ENCODE measurements at places on chromosomes 2 and 18.

DNA sequence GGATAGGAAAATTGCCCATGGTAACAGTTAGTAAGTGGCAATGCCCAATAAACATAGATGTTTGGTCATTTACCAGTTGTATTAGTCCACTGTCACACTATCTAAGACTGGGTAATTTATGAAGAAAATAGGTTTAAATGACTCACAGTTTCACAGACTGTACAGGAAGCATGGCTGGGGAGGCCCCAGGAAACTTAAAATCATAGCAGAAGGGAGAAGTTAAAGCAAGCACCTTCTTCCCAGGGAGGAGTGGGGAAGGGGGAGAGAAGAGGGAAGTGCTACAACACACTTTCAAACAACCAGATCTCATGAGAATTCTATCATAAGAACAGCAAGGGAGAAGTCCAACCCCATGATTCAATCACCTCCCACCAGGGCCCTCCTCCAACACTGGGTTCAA is 23.4 kb downstream of the NR4A2 start:
- no peak for DNase-seq

DNA sequence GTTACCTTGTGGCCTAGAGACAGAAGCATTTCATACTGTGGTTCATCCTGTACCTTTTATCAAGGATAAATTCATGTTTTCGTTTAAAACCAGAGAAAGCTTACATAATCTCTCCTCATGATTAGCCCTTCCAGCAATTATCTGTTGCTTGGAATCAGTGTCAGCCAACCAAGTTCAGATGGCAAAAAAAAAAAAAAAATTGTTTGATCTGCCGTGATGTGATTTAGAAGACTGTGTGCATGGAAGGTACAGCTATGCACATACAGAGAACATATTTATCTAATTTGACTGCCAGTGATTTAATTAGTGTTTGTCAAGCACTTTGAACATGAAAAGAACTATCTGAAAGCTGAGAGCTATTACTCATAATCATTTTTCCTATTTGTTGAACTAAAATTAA is 180.9 kb downstream of the ZEB2 start:
- no peak for DNase-seq

- DNase-seq = no peak
Measured at GRCh38 chr2:224122542-224122941, 83.5 kb upstream of the SERPINE2 start.

DNA sequence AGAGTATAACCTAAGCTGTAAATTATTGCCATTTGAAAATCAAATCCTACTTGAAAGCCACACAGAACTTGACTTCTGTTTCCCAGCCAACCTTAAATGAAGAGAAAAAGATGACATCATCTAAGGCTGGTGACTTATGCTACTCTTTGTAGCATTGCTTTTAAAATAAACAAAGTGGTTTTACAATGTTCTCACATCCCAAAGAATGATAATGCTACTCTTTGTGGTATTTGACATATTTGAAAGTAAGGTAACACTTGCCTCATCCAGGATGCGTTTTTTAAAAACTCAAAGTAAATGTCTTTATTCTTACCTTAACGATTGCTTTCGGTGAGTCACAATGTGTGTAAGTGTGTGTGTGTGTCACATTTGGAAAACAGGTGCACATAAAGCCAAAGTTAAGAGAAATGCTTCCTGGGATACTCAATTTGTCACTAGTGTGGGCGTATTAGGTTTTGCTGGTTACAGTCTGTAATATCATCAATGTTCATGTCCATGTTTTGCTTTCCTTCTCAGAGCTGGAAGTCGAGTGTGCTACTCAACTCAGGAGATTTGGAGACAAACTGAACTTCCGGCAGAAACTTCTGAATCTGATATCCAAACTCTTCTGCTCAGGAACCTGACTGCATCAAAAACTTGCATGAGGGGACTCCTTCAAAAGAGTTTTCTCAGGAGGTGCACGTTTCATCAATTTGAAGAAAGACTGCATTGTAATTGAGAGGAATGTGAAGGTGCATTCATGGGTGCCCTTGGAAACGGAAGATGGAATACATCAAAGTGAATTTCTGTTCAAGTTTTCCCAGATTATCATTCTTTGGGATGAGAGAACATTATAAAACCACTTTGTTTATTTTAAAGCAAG is 2.6 kb downstream of the PMAIP1 start:
- no peak for DNase-seq

DNA sequence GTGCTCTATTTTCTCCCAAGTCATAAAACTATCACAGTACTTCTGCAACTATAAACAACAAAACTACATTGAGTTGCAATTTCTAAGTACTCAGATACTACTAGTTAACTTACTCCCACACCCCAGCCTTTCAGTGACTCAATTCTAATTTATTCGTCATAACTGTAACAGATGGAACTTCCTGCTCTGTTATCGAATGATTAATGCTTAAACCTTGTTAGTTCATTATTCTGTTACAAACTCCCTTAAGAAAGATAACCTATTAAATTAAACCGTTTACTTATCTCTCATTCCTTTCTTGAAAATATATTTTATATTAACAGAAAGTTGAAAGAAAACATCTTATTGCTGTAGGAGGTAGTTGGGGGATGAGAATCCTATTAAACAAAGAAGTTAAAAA is 17.0 kb downstream of the TNFAIP6 start:
- no peak for DNase-seq

- DNase-seq = no peak
Measured at GRCh38 chr2:226795281-226796011, 4.2 kb downstream of the IRS1 start.

GRCh38 chr2:23111263-23111662 is 273.7 kb upstream of the KLHL29 start:
- no peak for DNase-seq

DNA sequence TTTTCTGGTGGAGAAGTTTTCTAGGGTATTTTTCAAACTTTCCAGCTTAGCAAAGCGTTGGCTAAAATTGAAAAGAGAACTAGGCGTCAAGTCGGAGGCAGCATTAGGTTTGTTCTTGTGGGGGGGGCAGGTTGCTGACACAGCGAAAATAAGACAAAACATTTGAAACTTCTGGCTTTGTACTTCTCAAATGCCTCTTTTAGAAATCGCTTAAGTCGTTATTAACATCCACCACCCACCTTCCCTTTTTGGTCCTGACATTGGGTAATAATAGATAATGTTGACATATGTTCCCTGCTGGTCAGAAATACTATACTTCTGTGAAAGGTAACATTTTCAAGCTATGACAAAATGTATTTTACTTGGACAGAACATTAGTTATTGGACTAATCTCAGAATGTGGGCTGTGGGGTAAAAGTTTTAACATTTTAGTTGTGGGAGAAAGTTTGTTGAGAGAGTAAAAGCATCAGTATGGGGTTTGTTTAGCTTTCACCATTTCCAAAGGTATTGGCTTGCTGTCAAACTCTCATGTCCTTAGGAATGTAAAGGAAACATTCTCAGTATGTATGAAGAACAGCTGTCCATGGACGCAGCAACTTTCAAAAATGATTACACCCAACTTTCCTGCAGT is 88.1 kb upstream of the ZEB2 start:
- no peak for DNase-seq

- DNase-seq = no peak
Measured at GRCh38 chr2:136222862-136223261, 104.9 kb upstream of the CXCR4 start.

- no peak for DNase-seq
Measured at GRCh38 chr2:227849906-227850305, 21.5 kb upstream of the DAW1 start.

GRCh38 chr2:42031281-42032223 is 16.3 kb upstream of the PKDCC start:
- no peak for DNase-seq

GRCh38 chr18:39296293-39296888 is 1730.8 kb upstream of the CELF4 start:
- DNase-seq = no peak

GRCh38 chr2:98558852-98559530 is 49.3 kb downstream of the COA5 start:
- DNase-seq = no peak

DNA sequence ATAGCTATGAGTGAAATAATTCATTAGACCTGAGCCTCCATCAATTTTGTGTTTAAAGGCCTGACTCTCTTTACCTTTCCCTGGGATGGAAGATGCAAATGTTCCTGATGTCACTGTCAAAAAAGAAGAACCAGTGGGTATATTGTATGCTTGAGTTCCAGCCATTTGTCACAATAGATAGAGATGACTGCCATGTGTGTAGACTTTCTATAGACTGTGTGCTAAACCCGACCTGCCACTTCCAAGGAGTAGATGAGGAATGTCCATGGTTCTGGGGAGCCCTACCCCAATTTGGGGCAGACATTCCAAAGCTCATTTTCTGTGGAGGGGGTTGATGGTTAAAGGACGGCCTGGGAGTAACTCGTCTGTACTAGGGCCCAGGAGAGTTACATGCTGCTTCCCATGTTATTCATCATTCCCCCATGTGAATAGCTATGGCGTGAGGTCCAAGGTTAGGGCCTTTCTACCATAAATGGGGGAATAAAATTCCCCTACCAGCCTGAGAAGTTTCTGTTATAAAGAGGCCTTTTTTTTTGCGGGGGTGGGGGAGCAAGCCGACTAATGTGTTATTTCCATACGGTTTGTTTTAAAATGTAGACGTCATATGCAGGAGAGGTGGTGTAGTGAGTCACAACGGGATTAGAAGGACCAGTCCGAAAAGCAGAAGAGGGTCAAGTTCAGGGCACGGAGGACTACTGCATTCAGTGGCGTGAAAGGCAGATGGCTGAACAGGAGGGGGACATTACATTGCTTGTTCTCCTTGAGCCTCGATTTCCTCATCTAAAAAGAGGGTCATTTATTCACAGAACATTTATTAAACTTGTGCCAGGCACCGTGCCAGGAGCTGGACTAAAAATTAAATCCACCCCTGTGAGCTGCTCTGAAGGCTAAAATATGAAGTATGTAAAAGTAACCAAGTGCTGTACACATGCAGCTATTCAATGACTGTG is 24.0 kb downstream of the IL1B start:
- no peak for DNase-seq

DNA sequence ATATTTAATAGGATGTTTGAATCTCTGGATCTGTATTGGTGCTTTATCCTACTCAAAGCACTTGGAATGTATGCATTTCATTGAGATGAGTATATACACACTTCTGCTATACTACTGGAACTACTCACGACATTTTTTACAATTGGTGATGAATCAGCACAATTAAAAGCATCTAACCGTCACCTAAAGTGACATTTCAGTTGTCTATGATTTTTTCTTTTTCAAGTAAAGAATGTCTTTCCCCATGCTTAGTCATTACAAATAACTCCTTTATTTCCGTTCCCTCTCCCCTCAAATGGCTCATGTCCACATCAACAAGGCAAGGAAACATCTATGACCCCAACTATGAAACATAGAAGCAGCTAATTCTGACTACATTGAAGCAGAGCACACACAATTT is 77.3 kb downstream of the CLIP4 start:
- no peak for DNase-seq

GRCh38 chr2:20106746-20107145 is 55.3 kb upstream of the LAPTM4A start:
- no peak for DNase-seq

DNA sequence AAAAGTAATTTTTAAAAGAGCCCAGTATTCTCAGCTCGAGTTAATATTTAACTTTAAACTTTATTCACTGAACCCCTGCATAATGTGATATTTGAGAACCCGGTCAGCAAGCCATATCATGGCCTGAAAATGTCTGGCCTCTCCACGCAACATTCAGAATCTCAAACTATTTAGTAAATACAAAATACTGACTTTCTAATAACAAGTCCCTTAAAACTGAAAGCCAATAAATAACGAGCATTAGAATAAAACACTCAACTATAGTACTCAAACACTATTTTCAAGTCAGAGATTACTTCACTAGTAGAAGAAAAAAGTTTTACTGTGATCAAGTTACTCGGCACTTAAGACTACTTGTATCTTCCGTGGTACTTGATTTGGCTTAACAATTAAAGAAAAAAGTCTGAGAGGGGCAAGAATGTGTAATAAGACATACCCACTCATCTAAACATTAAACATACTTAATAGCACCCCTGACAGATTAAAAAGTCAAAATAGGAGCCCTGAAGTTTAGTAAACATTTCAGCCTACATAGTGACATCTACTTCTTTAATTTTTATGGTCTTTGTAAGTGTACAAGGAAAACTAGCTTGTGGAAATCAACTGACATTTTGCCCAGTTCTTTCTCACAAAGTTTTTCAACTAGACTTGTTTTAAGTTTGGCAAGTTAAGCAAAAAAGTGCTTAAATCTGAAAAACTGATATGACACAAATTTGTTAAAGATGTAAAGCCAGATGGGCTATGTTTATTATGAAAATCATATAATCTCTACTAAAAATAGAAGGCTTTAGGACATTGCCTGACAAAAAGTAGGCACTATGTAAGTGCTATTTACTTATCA is 38.2 kb downstream of the RTN4 start:
- DNase-seq = no peak

- no peak for DNase-seq
Measured at GRCh38 chr2:232930059-232930400, 60.0 kb downstream of the SNORC start.

DNA sequence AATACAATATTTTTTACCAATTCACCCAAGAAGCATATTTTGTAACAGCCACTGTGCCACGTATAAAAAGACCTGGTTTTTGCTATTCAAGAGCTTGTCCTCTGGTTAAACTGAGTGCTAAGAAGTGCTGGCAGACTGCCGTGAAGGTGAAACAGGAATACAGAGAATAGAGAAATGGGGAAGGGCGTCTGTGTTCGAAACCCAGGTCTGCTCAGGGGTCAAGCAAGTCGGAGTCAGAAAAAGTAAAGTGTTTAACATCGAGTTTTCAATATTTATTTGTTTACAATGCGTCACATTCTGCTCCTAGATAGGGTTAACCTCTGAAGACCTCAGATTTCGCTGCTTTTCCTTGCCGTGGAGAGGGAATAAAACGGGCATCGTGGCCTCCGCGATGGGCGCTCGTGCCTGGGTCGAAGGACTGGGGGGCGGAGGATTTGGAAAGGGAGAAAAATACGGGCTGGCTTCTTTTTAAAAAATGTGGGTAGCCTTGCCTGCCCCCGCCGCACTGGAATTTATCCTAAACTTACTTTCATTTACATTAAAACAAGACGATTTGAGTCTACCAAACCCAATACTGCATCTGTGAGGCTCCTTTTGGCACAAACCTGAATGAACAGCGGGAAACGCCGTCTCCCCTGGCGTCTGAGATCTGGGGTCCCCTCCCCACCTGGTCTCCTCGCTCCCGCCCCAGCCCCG is 1.1 kb upstream of the SNTG2 start:
- no peak for DNase-seq

- DNase-seq = no peak
Measured at GRCh38 chr18:40576507-40577115, 1378.4 kb upstream of the PIK3C3 start.

DNA sequence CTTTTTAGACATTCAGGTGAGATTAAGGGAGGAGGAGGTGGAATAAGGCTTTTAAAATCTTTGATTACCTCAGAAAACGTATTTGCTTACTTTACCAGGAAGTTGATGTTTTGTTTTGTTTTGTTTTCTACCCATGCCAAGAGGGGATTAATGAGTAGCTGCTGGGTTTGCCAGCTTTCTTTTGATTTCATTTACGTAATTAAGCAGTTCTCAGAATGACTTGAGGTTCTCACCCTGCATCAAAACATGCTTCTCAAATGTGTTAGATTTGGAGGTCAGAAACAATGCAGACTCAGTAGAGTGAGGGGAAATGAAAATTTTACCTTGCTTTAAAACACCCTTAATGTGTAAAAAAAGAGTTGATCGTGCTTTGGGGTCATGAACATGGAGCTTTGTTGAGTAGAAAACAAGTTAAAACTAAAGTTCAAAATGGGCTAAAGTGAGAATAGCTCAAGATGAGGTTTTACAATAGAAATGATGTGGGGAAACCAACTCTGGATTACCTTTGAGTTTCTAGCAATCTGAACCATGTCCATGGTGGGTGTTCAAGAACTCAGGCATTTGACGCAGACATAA is 217.1 kb upstream of the EPAS1 start:
- DNase-seq = no peak

- no peak for DNase-seq
Measured at GRCh38 chr2:34012715-34013302, 413.7 kb upstream of the FAM98A start.

Data from stimulated activated CD4-positive, alpha-beta T cell treated with anti-CD3 and anti-CD28 coated beads, Interleukin-1b, Interleukin-23, amount 100 ng/mL, for 24 hours (primary cell).